ENCODE measurements at places on chromosomes 4 and X.

DNA sequence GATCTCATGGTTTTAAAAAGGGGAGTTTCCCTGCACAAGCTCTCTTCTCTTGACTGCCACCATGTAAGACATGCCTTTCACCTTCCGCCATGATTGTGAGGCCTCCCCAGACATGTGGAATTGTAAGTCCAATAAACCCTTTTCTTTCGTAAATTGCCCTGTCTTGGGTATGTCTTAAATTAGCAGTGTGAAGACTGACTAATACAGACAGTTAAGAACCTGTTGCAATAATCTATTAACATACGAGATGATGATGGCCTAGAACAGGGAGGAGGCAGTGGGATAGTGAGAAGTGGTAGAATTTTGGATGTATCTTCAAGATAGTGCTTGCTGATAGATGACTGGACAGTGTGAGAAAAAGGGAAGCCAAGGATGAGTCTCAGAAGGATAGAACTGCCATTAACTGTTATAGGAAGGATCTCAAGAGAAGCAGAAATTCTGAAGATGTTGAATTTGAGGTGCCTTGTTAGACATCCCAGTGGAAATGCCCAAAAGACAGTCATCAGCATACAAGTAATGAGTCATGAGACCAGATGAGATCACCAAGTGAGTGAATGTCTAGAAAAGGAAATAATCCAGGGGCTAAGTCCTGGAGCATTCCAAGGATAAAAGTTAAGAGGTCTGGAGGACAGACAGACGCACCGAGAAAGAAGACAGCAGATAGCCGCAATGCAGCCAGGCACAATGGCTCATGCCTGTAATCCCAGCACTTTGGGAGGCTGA lies 38.8 kb upstream of the UGDH start:
- peak; percentile 62 for DNase-seq

DNA sequence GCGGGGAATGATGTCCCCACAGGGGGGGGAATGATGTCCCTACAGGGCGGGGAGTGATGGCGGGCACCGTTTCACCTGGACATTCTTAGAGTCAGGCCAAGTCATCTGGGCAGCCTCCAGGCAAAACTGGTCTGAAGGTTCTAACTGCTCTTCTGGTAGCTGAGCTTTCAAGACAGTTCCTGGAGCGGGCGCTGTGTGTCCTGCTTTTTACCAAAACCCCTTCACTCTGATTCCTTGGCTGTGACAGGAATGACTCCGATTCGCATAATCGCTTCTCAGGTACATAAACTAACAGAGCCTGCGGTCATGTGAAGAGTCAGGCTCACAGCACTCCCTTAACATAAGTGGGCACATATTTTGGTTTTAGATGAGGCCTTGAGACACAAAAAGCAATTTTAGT lies 836.0 kb downstream of the TRIML1 start:
- no peak for DNase-seq

GRCh38 chr4:2785613-2786012 lies 7.3 kb upstream of the SH3BP2 start:
- no peak for DNase-seq

DNA sequence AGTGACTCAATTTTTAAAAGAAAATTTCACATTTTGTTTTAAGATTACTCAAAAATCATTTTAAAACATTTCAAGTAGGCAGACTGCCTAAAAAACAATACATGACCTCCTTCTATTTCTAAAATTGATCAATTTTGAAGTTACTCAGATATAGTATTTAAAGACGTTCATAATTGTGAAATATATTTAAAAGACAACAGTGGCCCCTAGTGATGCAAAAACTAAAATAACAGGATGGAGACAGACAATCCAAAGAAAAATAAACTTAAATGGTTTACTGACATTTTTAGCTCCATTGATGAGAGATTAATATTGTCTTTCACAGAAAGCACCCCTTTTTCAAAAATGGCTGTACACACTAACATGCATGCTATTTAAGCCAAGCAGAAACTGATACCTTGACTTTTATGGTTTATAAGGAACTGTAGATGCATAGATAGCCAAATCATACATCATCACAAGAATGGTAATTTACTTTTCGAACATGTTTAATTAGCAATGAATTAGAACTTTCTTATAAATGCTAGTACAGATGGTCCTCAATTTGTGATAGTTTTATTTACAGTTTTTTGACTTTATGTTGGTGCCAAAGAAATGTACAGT lies 69.8 kb upstream of the FAT4 start:
- no peak for DNase-seq

DNA sequence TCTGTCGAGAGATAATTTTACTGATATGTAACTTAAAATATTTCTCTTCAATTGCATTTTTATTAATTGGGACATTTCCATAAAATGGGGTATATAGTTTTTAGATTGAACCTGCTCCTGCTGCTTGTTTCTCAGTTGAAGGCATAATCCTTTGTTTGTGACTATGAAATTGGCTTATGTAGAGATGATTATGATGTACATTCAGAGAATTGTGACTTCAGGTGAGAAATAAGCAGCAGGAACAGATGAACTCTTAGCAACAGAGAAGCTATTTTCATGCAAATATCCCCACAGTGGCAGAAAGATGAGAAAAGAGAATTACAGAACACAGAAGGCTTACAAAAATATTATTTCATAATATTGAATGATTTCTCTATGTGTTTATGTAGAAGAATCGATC lies 1499.5 kb upstream of the ADGRL3 start:
- DNase-seq = no peak

- DNase-seq = no peak
Observed at GRCh38 chr4:86448871-86449270, 89.0 kb upstream of the MAPK10 start.

DNA sequence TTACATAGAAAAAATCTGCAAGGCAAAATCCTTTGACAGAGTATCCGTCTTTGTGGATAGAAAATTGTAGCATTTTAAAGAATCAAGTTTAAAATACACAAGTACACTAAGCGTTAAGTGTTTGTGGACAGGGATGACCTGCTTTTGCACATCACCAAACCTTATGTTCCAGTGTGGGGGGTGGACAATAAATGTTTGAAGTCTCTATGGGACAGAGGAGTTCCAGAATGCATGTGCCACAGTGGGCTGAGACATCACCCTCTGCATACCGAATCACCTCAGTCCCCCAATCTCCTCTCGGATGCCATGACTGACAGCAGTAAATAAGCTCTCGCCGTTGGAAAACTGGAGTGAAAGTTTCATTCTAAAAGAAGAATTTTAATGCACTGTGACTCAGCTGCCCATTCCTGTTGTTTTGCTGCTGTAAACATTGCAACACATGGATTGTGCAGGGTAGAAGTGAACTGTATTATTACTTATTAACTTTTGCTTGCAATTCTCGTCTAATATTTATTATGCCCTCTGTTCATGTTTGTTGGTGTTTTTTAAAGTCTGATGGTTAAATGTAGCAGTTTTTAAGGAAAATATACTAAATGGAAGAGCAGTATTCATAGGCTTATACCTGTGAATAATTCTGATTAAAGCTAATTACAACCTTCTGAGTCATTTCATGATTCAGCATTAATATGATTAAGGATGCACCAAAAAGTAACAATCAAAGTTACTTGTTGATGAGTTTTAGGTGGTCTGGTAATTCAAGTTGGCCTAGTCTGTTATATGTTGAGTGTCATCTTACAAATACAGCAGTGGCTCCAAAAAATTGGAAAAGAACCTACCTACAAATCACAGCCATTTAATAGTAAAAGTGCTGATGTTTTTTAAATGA lies 24.0 kb downstream of the CDKN2AIP start:
- DNase-seq = no peak

DNA sequence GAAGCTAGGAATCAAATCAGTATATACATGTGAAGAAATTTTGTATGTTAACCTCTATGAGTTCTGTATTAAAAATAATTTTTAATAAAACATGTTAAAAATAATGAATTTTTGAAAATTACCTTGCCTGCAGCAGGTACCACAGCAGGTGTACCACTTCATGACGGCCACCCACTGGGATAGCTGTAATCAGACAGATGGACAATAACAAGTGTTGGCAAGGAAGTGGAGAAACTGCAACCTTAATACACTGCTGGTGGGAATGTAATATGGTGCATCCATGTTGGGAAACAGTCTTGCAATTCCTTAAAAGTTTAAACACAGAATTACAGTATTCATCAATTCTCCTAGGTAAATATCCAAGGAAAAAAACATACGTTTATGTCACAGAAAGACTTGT lies 209.5 kb downstream of the RELL1 start:
- no peak for DNase-seq

DNA sequence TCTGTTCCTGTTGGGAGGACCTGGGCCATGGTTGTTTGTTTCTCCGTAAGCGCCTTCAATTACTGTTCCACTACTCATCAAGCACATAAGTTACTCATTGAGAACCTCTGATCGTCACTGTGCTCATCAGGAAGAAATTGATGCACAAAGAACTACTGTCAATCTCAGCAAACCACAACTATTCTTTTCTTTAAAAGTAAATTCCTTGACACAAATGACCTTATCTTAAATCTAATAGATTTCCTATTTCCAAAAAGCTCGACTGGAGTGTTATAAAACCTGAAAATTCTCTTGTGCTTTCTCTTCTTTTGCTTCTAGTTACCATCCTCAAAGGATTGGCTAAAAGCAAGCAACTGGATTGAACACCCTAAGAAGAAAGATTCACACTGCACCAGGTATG lies at the start of gene MUC7:
TSS of gene MUC7 (plus strand) at position 301 of the 400 bp plus-strand sequence. CDS start 1,825 bp downstream, outside the sequence.
- no peak for DNase-seq

GRCh38 chr4:104351706-104352105 lies 143.0 kb downstream of the CXXC4 start:
- DNase-seq = no peak

- DNase-seq = no peak
Observed at GRCh38 chr4:82811838-82812341, 13.3 kb upstream of the SCD5 start.

DNA sequence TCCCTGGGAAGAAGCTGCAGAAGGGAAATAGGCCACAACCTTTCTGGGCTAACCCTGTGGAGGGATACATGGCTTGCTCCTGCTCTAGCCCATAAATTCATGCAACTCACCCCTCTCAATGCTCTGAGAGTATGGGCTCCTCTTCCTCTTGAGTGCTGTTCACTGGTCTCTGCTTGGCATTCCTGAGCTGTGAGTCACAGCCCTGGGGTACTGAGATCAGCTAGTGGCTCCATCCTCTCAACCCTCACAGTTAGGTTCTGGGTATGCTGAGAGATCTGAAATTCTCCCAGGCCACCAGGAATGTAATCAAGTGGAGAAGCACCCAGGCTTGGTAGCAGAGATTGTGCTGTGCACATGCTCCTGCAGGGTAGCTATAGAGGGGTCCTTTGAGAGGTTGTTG lies 60.6 kb upstream of the SPANXN2 start:
- DNase-seq = no peak

- no peak for DNase-seq
Observed at GRCh38 chrX:38505583-38505982, 55.8 kb upstream of the TSPAN7 start.
